Left ventricle myocardium superior (tissue), 1 donor: ENCODE measurements at places on chromosomes 7 and 10. TPM values are rescaled to one million over a fixed set of nuclear protein-coding genes. Genes with fewer than 3 reads are reported as not detected.

- DNase-seq: no peak
These were observed 56.9 kb downstream of the HIBADH start for GRCh38 chr7:27605689-27606269.

- DNase-seq: no peak
These were observed 67.2 kb upstream of the ZPBP start for GRCh38 chr7:50160206-50160605.

Gene KCTD7
- total RNA-seq: 8.0 TPM

DNA sequence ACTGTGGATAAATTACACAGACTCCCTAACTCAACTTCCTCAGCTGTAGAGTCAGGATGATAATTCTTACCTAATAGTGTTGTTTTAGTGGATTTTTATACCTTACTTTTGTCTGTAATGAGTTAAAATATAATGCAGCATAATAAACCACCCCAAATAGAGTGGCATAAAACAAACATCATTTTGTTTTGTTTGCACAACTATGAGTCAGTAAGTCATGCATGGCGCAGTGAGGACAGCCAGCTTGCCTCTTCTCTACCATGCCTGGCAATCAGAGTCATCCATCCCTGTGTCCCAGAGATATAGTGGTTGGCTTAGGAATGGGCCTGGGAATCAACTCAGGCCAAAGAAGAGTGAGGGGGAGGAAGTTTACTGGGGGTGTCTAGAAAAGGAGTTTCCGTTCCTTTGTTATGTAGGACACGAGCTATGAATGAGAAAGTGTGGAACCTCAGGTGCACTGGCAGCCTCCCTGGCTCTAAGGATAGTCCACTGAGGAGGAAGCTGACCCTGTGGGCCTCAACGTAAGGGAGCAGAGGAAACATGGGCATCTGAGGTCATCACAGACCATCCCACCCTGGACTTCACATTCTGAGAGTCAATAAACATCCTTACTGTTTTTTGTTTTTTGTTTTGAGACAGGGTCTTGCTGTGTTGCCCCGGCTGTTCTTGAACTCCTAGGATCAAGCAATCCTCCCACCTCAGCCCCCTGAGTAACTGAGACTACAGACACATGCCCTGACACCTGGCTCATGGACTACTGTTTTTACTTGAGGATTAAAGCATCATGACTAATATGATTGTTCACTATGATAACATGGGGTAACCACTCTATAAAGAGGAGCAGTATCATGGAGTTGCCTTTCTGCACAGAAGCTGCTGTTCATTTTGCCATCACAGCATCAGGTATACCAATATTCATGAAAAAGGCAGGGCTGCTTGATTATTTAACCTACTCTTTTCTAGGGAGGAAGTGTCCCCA, 21.0 kb upstream of the GRB10 start:
- DNase-seq: no peak

DNA sequence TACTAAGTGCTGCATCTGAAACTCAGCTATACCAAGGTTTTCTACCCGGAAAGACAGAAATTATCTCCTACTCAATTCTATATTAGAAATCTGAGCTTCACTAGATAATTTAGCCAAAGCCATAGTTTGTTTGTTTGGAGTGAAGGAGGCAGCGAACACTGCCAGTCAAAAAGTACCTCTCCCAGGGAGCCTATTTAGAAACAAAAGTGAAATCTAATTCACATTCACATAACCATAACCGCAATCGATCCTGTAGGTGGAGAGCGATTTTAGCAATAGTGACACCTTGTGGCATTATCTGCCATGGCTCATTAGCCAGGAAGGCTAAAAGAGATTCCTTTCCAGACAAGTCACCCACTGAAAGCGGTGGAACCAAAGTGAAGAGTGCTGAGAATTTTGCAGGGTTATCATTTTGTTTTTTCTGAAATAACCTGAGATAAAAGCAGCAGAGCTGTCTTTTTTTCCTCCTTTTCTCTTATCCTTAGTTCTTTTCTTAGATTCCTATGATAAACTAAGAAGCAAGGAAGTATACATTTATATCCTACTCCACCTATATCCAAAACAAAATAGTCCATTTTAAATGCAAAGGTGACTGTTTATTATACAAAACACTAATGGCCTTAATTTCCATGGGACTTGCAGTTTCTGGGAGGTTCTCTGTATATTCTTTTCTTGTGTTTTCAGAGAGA, 83.7 kb upstream of the BET1 start:
- no peak for DNase-seq

Gene MET
- 20.0 TPM for total RNA-seq

Gene MEST
- 4.2 TPM for total RNA-seq

Gene SKAP2
- 5.5 TPM for total RNA-seq

- DNase-seq: no peak
These were observed 219.5 kb downstream of the KIAA1217 start for GRCh38 chr10:24428410-24428782.

- DNase-seq: no peak
These were observed 69.4 kb downstream of the SAMD9 start for GRCh38 chr7:93048136-93048930.

- no peak for DNase-seq
These were observed 142.1 kb upstream of the LANCL2 start for GRCh38 chr7:55223023-55223422.
